ENCODE measurements at places on chromosomes 2 and 18.

DNA sequence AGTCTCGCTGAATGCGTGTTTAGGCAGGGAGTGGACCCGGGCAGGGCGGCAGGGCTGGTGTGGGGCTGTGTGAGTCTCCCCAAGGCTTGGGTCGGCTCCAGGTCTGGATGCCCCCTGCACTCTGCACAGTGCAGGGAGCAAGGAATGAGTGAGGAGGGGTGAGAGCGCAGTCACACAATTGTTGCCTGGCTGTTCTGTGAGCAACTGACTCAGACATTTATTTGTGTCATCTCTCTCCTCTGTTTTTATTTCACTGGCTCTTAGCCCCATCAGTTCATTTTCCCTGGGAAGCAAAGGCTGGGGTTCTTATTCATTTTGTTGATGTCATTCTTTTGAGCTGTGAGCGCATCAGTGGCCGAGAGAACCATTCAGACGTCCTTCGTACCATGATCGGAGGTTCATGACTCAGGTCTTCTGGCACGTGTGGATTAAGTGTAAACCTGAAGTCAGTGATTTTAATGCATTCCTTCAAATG is 61.1 kb downstream of the GATA6 start:
- no peak for DNase-seq

GRCh38 chr2:53635694-53636093 is 131.9 kb upstream of the CHAC2 start:
- DNase-seq, result no peak

- DNase-seq, result no peak
These were observed 125.5 kb downstream of the TFCP2L1 start for GRCh38 chr2:121159291-121160071.

DNA sequence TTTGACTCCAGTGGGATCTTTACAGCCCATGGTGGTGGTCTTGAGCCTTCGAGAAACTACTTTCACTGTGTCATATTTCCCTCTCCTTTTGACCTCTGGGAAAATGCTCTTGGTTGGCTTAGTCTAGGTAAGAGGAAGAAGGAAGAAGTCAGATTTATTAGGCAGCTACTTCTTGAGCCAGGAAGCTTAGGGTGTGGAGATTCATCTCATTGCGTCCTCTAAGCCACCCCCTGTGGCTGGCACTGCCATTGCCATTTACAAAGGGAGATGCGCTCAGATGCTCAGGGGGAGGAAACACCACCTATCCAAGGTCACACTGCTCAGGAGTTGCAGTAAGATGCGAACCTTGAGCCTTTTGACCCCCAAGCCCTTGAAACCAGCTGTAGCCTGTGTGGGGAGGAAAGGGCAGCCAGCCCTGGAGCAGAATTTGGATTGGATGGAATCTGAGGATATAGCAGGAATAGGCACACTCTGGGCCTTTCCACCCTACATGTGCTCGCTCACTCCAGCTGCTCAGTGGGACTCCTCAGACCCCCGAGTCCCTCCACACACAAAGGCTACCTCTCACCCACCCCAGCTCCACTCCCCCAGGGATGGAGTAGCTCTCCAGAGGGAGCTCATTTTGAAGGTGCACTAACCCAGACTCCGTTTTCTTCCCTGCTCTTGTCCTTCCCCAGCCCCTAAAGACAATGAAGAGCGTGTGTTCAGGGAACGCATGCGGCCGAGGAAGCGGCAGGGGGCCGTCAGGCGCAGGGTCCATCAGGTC is 321.3 kb upstream of the EPAS1 start:
- no peak for DNase-seq

DNA sequence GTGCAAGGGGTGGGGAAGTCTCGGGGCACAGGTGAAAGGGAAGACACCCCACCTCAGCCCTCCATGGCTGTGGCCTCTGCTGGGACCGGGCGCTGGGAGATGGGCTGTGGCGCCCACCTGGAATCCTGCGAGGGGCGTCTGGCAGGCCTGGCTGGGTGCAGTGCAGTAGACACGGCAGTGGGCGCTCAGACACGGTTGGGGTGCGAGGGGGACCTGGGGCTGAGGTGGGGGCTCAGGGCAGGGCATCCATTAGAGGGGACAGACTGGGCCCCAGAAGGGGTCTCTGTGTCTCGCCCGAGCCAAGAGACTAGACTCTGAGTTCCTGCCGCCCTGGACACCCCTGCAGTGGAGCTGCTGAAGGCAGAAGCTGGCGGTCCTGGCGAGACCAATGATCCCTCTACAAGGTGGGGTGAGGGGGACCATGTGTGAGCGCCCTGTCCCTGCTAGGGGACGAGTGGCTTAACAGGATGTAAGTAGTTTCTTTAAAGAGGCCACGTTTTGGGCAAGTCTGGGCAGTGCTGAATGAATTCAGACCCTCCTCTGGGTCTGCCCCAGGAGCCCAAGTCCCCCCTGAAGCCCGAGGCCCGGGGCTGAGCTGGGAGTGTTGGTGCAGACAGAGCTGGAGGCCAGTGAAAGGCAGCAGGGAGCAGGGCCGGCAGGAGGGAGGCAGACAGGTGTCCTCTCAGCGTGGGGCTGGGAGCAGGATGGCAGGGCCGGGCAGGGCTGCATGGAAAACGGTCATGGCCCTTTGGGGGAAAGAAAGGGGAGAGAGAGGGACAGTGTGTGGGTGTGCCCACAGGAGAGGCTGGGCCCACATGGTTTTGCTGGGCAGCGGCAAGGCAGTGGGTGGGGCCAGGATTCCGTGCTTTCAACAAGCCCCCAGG is 57.2 kb downstream of the HS6ST1 start:
- no peak for DNase-seq

DNA sequence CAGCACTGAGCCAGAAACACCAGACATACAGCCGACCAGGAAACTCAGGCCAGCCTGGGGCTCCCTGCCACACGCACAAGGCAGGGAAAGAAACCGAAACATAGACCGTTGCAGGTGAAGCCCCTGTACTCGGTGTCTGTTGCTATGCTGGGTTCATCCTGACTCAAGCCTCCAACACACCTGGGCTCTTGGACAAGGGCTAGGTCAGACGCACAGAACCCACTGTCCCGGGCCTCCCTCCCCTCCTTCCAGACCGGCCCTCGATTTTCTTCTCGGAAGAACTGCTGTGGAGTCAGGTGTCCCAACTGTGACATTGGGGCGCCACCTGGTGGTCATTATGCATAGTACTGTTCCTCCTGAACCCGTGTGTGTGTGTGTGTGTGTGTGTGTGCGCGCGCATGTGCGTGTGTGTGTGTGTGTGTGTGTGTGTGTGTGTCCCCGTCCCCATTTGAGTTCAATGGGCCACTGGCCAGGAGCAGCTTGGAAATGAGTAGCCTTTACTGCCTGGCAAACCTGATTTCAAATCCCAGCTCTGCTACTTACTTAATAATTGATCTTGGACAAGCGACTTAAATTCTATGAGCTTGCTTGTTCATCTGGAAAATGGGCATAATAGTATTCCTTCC is 55.4 kb upstream of the GLI2 start:
- DNase-seq, result peak; percentile 57

DNA sequence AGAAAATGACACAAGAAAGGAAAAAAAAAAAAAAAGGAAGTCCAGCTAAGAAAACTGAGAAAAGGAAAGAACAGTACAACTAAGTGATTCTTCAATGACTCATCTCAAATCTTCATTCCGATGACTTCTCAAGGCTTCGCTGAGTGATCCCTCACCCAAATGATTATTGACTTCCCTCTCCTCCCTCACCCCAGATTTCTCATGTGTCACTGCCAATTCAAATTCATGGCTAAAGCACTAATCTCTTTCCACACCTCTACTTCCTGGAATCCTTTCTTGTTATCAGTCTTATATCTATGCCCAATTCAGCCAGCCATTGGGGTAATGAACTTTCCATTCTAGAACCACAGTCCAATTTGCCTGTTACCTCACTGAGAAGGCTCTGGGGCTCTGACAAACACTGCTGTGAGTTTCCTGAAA is 7.2 kb upstream of the ABCB11 start:
- no peak for DNase-seq

DNA sequence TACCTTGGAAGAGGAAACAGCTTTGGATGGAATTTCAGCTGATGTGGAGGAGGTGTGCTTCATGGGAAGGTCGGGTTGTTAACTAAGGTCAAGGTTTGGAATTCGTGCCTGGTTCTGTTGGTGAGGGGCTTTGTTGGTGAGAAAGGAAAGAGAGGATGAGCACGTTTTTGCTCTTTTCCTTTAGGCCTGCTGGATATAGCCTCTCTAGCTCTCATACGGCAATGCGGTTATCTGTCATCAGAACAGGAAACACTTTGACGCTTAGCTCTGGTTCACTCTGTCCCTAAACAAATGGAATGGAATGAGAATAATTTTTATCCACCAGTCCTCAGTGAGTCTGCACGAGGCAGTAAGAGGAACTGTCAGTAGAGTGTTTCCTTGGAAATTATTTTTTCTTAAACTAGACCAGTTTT is 169.7 kb upstream of the NOSTRIN start:
- DNase-seq, result no peak

DNA sequence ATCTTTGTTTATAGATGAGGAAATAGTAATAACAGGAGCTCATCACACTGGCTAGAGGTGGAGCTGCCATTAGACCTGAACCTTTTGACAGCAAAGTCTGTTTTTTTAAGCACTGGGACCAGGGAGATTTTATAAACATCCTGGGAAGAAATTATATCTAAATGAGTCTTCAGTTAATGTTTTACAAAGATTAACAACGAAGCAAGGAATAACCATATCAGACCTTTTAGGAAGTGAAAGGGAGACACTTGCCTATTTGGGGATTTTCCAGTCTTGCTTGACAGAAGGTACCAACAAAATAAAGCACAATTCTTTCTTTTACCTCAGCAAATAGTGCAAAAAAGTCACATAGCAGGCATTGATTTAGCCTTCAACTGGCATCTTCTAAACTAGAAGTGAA is 777.0 kb downstream of the CPS1 start:
- DNase-seq, result no peak

DNA sequence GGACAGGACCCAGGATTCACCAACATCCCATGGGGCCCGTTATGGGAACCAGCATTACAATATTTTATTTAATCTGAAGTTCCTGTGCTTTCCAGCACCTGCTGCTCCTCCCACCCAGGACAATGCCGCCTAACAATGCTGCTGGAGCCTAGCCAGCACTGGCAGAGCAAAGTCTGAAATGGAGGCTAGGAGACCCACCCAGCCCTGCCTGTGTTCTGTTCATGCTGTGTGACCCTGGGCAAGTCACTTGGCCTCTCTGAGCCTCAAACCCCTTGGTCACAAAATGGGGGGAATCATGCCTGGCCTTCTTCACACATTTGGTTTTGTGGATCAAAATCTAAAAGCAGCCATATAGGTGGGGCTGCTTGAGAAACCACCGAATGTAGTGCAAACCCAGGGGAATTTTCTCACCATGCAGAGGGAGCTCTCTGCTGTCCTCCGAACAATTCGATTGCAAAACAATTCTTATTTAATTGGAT is 38.5 kb upstream of the ODC1 start:
- DNase-seq, result no peak

DNA sequence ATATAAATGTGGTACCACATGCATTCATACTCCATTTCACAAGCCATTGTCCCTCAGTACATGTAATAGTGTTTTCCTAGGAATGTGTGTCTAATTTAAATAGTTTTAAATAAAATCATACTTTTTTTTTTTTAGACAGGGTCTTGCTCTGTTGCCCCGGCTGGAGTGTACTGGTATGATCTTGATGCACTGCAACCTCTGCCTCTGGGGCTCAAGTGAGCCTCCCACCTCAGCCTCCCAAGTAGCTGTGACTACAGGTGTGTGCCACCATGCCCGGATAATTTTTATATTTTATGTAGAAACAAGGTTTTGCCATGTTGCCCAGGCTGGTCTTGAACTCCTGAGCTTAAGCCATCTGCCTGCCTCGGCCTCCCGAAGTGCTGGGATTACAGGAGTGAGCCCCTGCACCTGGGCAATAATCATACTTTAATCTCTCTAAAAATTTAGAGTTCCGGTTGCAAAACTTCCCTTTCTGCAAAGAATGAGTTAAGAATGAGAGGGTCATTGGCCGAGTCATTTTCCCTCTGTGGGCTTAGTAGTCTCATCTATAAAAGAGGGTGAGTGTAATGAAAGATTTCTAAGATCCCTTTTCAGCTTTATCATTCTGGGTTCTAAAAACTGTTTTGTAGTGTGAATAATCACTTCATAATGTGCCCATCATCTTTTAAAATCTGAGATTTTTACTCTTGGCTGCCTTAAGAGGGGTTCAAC is 116.0 kb upstream of the PELI1 start:
- DNase-seq, result no peak

GRCh38 chr2:167756446-167756845 is 490.9 kb downstream of the STK39 start:
- no peak for DNase-seq

- no peak for DNase-seq
These were observed 206.9 kb upstream of the SPRED2 start for GRCh38 chr2:65639156-65639864.

DNA sequence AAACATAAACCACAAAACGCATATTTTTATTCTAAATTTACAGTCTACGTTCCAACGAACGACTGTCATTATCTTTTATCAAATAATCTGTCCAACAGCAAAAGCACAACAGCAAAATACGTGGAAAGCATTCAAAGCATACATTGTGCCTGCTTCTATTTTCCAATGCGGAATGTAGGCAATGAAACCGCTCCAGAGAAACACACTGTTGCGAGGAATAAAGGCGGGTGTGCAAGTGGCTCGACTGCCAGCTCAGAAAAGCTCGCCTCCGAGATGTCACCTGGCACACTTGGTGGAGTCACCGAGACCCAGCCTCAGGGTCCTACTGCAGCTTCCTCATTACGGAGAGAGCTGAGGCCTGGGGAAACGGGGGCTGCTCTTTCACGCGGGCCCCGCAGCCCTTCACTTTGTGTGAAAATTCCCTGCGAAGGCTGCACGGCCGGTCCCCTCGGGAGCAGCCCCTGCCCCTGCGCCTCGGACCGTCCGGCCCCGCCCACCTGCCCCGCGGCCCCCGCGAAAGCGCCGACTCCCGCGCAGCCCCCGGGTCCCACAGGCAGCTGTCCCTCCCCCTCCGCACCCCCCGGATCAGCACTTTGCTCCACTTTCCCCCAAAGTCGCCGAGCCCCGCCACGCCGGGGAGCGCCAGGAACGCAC is 752 bp downstream of the MGAT4A start:
- peak; percentile 54 for DNase-seq

GRCh38 chr2:4047961-4048891 is 344.9 kb downstream of the DCDC2C start:
- no peak for DNase-seq

- no peak for DNase-seq
These were observed at the start of gene DLGAP1 for GRCh38 chr18:4455113-4455811. TSS of gene DLGAP1 (minus strand) at chr18:4455307.

DNA sequence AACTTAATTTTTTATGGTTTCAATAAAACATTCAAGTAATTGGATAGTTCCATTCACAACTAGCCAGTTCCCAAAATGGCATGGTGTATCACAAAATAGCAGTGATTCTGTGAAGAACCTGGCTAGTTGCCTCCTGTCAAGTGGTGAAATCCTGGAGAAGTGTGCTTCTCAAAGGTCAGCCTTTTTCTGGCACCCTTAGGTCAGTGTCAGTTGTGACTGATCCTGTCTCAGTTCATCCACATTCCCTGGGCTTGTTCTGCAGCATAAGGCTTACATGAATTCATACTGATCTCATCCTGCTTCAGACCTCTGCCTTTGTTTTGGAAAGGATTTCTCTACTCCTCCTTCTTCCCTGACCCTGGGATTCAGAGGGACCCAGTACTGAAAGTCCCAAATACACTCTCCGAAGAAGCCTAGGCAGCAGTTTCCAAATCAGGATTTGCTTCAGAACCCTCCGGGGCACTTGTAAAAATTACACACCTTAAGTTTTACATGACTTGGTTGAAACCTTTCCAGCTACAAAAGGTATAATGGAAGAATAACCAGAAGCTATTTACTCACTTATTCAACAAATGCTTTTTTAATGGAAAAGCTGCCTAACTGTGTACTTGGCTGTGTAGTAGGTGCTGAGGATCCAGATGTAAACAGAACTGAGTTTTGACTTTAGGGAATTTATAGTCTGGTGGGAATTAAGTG is 11.0 kb downstream of the MAP3K20 start:
- no peak for DNase-seq

Data from CD4-positive, alpha-beta T cell treated with Interleukin-1 beta for 1 hour (primary cell).